ENCODE measurements at places on chromosomes 3 and 15. TPM values are rescaled to one million over a fixed set of nuclear protein-coding genes. Genes with fewer than 3 reads are reported as not detected.
A peak's percentile ranks its signal among the peaks of the same experiment; 100 is the strongest.

DNA sequence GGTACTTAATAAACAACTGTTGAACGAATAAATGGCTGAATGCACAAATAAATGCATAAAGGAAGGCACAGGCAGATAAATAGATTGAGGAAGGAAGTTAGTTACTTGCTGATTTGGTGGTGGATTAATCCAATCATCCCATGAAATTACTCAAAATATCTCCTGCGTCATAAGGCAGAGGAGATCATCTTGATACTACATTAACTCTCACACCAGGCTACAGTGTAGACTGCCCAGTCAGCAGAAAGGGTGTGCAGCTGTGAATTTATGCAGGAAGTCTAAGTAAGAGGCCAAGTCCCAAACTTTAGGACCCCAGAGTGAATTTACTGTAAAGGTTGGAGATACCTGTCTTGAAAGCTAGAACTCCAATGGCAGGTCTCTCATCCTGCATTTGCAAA lies 38.6 kb downstream of the PRICKLE2 start:
- no peak for DNase-seq

- DNase-seq: no peak
These were observed 277.5 kb upstream of the PPP2R3A start for GRCh38 chr3:135688003-135688402.

DNA sequence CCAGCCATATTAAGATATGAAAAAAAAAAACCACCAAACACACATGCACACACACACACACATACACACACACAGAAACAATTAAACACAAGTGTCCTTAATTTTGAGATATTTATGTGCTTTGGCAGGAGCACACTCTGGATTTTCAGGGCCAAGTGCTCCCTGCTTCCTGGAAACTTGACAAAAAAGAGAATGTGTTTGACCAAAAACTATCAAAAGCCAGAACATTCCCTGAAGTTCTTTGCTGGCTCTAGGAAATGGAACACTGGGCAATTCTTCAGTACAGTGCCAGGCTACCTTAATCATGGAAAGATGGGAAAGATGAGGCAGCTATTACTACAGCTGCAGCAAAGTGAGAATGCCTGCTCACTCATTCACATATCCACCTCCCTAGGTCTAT lies 44.6 kb downstream of the P3H2 start:
- no peak for DNase-seq

DNA sequence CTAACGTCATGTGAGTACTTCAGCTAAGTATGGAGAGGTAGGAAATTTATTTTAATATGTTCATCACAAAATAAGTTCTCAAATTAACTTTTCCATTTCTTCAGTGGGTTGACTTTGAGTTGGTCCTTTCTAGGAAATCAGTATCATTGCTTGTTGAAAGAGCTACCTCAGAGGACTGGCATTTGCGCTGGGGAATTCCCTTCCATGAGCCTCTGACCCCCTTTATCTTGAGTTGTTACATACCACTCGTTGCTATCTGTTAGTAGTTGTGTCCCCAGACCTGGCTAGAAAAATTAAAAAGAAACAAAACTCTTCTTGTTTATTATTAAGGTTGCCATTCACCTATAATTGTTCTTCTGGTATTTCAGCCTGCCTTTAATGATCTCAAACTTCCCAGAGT lies 96.8 kb upstream of the ROBO2 start:
- DNase-seq: peak; percentile 58

GRCh38 chr15:63539998-63540397 lies 35.6 kb downstream of the USP3 start:
- DNase-seq: no peak

GRCh38 chr3:67077656-67078055 lies 79.5 kb downstream of the KBTBD8 start:
- DNase-seq: no peak

DNA sequence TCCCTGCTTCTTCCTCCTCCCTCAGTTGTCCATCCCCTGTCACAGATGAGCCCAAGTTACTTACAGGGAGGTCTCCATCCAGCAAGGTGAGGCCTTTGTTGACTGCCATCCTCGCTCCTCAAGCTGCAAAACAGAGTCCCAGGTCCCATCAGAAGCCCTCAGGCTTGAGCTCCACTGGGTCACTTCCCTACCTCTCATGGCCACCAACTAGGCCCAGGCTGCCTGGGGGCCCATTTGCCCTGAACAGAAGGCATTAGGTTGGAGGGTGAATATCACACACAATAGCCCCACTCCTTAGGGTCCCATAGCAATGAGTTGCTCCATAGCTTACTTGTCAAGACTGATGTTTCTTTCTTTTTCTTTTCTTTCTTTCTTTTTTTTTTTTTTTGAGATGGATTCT lies 1.8 kb downstream of the PLIN1 start:
- DNase-seq: no peak

DNA sequence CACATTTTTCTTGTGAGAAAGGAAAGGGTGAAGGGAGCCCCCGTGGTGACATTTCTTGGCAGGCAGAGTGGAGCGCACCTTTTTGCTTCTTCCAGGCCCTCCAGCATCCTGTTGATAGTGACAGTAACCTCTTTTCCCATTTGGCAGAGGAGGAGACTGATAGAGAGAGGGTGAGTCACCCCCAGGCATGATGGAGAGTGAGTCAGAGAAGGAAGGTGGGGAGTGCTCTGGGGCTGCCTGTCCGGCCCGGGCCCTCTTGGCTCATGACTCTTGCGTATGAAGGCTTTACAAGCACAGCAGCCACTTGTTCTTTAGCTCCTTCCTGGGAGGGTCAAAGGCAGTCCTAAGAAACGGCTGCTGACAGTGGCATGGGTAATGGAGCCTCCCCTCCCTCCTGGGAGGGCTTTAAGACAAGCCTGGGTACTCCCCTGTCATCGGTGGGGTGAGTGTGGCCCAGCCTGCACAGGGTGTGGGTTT lies 16.0 kb downstream of the ANKRD63 start:
- peak; percentile 76 for DNase-seq

- DNase-seq: no peak
These were observed 9.0 kb downstream of the TMEM43 start for GRCh38 chr3:14133876-14134275.

DNA sequence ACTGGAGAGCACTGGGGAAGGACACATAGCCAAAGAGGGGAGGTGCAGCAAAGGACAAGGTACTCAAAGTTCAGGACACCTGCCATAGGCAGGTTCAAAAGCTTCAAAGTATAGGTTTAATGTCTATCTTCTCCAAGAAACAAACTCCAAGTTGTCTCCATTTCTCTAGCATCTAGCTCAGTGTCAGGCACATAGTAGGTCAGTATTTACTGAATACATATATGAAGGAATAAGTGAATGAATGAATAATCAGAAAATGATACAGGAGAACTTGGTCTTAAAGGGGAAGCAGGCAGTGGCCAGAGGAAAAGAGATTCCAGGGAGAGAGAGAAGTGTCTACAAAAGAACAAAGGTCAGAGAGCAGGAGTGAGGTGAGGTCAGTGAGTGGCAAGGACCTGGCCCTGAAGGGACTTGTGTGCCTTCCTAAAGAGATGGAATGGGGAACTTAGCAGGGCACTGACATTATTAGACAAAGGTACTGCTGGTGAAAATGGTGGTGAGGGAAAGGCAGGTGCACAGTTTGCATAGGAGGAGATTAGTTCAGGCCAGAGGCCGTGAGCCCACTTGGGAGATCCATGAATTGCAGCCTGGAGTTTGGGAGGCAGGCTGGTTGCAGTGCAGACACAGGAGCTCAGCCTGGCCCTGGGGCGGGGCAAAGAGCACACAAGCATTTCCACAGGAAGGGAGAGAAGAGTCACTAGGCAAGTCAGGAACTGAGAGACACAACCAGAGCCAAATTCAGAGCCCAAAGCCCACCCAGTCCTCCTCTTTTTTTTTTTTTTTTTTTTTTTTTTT lies 21.4 kb downstream of the TBC1D2B start:
- DNase-seq: peak; percentile 53

AMIGO3 gene
- 2.4 TPM for polyA plus RNA-seq

ZNF80 gene
- polyA plus RNA-seq: not detected

CACNA2D2 gene
- 1.5 TPM for polyA plus RNA-seq

WDR93 gene
- not detected for polyA plus RNA-seq

GCSAM gene
- 1.3 TPM for polyA plus RNA-seq

MNS1 gene
- polyA plus RNA-seq: 1.1 TPM

CMTM8 gene
- polyA plus RNA-seq: 34.1 TPM

Measured in hepatocyte (in vitro differentiated cells).